ENCODE measurements at places on chromosomes 5 and 9. TPM values are rescaled to one million over a fixed set of nuclear protein-coding genes. Genes with fewer than 3 reads are reported as not detected.

DNA sequence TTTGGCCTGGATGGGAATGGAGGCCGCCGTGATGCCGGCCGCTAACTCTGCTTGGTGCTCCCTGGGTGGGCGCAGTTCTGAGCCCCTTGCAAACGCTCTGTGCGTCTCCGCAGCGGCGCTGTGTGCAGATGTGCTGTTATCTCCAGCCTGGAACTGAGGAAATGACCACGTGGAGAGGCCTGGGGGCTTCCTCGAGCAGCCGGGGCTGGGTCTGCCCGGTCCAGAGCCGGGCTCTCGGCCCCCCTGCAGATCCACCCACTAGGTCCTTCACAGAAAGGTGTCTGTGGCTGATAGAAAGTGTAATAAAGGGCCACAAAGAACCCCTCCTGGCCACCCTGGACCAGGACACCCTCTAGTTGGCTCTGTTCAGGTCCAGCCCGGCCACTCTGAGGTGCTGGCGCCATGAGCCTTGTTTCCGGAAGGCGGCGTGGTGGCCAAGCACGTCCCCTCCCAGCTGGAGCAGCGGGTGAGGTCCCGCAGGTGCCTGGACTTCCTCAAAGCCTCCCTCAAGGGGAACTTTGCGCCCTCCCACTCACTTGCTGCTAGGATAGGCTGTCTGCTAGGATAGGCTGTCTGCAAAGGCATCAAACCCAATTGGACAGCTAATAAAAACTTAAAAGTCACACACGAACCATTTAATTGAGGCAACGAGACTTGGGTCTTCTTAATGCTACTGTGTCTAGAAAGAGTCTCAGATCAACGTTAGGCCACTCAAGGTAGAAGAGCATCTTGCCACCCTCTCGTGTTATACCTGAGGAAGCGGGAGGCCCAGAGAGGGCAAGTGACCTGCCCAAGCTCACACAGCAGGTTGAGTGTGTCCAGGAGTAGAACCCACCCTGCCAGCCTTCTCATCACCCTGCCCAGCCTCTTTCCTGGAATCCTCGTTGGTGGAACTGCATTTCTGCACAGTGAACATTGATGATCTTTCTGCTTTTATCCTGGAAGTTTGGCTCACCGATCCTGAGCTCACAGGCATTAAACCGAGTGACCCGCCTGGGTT, 109.3 kb upstream of the FCN2 start:
- no peak for DNase-seq

The DTWD2 gene
- total RNA-seq: 5.1 TPM

GRCh38 chr5:122478741-122479442, 166.9 kb downstream of the SNCAIP start:
- no peak for DNase-seq

The ANXA6 gene
- 70.8 TPM for total RNA-seq

The EFNA5 gene
- total RNA-seq: 3.5 TPM

DNA sequence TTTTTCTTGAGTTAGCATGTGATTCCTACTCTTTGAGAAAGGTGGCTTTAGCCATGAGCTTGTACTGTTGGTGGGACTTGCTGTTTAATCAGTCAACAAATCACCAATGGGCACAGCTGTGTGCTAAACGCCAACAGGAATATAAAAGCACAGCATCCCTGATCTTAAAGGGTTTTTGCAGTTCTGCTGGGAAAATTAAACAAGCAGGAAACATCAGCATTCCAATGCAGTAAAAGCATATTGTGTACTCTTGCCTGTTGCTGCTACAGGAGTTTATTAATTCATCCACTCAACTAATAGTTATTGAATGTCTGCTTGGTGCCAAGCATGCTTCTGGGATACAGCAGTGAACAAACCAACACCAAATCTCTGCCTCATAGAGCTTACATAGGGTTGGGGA, 27.4 kb upstream of the F2RL1 start:
- no peak for DNase-seq

DNA sequence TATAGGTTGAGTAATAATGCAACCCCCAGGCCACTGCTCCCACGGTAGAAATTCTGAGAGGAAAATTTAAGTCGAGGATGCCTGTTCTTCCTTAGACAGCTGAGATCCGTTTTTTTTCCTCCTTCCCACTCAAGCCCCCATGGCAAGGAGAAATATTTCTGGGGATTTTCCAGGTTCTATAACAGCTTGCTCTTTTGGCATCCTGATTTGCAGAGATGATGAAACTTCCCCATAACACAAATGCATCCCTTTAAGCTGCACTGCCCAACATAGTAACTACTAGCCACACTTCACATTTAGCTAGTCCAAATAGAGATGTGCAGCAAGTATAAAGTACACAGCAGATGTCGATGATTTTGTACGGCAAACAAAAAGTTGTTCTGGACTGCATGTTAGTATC, 32.5 kb upstream of the GNA14 start:
- no peak for DNase-seq
